ENCODE measurements at places on chromosomes 16 and 17.

DNA sequence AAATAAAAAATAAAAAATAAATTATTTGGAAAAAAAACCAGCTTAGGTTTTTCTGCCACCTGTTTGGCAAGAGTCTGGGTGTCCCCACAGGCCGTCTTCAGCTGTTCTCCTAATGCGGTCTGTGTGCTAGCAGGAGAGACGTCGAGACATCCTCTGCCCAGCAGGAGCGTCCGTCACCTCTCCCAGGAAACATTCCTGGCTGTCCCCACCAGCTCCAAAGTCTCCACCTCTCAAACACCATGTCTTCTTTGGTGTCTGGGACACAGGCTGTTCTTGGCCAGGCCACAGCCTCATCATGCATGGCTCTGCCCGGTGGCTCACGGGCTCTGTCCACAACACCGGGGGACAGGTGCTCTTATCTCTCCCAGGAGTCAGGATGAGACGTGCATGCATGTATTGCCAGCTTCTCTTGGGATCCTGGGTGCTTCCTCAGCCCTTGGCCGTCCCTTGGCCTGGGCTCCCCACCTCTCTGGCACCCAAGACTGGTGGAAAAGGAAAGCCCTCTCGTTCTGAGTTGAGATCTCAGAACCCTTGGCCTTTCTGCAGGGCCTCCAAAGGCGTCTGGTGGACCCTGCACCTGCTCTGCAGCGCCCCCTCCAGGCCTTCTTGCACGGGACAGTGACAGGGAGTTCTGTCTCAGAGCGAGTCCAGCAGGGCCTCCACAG, 84.9 kb upstream of the CBX4 start:
- peak; percentile 82 for DNase-seq

GRCh38 chr16:47734987-47735594, 274.0 kb downstream of the PHKB start:
- no peak for DNase-seq

DNA sequence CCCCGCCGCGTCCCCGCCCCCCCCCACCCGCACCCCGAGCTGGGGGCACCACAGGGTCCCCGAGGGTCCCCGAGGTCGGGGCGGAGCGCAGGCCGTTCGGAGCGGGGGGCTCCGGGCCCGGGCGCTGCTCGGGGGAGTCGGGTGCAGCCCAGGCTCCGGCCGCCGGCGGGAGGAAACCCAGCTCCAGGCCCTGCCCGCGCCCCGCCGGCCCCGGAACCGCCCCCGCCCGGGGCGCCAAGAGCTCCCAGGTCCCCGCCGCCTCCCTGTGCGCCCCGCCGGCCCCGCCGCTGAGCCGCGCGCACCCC, 33.2 kb upstream of the RPH3AL start:
- DNase-seq = no peak

GRCh38 chr17:35568561-35568960, 7.9 kb upstream of the SLFN14 start:
- peak; percentile 75 for DNase-seq

- DNase-seq = no peak
These were observed 23.6 kb downstream of the TANGO6 start for GRCh38 chr16:68866933-68867332.

DNA sequence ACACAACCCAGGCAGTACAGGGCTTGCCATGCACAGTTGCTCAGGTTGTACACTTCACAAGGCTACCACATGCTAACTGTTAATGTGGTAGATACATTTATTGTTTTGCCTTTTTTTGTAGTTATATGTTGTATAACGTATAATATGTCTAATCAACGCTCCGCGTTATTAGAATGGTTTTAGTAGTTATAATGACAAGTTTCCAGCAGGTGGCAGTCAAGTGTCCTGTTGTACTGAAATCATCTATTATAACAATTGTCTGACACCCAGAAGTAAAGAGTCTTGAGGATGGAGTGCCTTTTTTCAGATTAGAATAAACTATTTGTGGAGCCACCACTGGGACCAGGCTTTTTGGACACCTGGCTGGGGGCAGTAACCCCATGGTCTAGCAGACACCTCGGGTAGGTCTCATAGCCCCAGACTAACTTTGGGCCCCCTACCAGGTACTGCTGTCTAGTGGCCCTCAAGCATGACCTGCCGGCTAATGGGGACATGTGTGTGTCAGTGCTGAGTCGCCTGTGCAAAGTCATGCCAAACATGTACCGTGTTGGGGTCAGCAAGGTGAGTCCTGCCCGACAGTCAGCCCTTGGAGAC, 32.8 kb downstream of the MYO15A start:
- peak; percentile 52 for DNase-seq

DNA sequence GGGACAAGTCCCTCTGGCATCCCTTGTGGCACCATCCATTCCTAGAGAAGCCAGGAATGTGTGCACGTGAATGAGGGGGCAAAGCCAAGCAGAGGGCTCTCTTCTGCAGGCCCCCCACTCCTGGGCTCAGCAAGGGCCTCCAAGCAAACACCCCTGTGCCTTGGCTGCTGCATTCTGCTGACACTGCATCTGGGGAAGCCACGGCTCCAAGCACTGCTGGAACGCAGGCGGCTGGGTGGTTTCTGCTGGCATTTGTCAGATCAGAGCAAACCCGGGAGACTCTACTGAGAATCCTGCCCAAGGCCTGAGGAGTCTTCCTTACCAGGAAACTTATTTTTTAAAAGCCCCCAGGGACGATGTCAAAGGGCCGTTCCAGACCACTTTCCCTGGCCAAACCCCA, 23.3 kb downstream of the ATP6V0D1 start:
- DNase-seq = no peak

DNA sequence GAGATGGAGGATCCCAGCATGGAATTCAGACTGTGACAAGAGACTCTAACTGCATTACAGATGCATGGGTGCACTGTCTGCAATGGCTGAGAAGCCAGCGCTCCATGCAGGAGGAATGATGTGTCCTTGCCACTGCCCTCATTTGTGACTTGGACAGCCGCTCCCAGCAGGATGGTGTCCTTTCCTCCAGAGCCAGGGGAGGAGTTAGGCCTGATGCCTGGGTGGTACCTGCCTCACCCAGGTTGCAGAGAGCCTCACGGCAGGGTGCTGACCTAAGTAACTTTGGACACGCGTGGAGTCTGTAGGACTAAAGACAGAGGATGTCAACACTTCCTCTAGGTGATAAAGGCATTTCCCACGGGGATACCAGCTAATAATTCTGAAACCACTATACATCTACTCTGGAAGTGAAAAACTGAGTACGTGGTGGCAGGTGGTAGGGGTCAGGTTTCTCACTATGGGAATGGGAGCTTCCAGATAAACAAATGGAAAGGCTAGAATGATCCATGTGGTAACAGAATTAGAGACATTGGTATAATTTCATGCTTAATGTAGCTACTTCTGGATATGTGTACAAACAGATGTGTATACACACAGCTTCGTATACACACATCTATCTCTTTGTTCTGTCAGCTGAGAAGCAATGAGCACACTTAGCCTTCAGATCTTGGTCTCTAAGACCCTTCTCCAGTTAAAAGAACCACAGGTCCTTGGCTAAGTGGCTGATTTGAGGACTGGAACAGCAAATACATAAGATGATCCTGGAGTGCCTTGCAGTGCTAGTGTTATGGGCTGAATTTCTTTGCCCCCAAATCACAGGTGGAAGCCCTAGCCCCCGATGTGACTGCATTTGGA, 13.7 kb upstream of the CSNK1D start:
- DNase-seq = no peak

- DNase-seq = no peak
These were observed 365.7 kb upstream of the PMFBP1 start for GRCh38 chr16:72537664-72538063.

DNA sequence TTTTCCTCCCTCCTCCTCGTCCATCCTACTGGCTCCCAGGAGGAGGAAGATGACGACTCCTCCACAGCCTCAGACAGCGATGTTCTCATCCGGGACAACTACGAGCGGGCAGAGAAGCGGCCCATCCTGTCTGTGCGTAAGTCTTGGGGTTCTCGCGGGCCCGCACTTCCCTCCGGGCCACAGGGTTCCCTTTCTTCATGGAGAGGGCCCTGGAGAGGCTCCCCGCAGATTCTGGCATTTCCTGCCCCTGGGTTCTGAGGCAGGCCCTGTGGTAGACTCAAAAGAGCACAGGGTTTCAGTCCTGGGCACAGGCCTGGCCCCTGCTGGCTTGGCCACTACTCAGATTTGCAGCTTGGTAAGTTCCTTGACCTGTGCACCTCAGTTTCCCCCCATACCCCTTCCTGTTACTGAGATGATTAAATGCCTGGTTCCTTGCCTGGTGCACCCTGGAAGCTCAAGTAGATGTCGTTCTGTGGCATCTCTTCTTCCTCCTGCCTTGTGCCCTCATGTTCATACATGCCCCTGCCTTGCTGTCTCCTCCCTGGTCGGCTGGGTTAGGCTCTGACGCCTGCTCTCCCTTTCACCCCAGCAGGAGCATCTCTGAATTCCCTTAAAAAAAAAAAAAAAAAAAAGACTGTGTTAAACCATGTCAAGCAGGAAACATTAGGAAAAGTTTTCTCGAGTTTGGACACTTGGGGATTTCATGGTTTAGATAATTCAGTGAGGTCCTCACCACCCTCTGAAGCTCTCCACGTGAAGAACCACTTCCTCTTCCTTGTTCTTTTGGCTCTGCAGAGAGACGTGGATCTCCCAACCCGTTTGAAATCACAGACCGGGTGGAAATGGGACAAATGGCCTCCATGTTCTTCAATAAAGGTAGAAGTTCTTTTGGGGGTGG, 14.3 kb upstream of the NAT9 start:
- no peak for DNase-seq

- DNase-seq = no peak
These were observed 408.7 kb downstream of the SLC39A11 start for GRCh38 chr17:72683506-72684404.

DNA sequence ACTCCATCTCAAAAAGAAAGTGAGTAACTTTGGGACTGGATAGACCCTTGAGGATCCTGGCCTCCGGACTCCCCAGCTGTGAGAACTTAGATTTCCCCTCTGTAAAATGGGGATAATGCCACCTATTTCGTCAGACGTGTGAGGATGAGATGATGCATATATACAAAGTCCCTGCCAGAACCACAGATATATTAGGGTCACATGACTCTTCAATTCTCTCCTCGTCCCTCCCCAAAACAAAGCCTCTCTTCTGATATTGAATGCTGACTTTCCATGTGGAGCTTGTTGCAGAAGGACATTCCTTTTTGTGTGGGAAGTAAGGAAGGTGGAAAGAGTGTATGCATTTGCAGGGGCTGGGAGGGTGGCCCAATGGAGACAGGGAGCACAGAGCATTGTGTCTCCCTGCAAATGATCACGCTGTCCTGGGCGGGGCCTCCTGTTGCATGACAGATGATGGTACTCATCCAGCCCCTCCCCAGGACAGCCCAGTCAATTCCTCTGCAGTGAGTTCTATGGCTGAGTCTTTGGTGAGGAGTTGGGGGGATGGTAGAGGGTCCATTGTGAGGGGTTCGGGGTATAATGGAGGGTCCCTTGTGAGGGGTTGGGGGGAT, 35.1 kb upstream of the MGAT5B start:
- no peak for DNase-seq

DNA sequence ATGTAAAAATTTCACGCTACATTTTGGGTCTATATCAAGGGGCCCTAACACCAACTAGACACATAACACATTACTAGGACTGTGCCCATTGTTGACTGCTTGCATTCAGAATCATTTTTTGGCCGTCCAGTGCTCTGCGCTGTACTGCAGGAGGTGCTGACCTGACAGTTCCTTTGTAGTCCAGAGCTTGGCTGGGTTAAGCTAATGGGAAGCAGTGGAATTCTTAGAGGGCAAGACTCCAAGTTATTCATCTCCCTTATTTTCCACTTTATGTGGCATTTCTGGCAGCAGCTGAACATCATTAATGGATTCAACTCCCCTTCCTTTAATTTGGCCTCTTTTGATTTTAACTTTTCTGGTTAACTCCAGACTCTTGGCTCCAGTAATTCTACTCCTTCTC, 351.7 kb downstream of the CDH8 start:
- DNase-seq = no peak

DNA sequence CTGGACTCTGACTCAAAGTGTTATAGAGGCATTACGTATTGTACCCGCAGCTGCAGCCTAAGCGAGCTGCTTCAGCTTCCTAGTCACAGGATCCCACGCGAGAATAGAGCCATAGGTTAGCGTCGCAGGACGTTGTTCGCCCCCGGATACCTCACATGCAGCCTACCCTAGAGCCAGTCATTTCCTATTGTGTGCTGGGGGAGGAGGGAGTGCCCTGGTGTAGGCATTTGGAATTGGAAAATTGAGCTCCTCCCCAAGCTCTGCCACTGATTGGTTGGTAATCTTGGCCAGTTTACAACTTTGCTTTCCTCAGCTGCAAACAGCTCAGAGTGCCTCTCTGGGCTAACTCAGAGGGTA, 530 bp downstream of the NAA60 start:
- peak; percentile 65 for DNase-seq

DNA sequence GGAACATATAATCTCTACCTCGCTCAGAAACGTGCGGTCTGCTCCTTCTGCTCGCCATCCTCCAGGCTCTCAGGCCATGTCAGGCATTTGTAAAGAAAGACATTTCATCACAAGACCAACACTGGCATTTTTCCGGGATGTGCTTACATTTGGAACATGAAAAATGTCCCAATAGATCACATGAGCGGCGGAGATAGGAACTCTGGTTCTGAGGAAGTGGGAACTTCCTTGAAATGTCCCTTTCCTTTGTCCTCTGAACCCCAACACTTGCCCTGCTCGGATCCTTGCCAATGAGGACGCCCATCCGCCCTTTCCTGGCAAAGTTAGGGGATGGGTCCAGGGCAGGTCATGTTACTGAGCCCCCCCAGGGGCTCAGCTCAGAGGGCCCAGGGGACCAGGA, 130.5 kb downstream of the MAF start:
- no peak for DNase-seq

DNA sequence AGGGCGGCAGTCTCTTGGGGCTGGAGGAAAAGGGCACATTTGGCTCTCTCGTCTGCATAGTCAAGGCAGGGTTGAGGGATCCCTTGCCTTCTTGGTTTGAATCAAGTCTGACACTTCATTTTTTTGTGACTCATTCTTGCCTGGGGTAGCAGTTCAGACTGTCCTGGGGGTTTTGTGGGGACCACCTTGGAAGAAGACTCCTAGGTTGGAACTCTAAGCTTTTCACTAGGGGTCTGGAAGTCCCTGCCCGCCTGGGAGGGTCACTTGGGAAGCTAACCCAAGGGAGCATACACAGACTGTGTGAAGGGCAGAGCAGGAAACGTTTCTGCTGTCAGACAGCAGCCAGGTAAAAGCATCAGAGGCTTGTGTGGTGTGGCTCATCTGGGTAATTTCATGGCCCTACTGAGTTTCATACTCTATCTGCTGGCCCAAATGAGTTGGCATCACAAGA, 11.3 kb downstream of the YPEL2 start:
- peak; percentile 62 for DNase-seq

GRCh38 chr17:6786618-6787017, 10.6 kb downstream of the FBXO39 start:
- DNase-seq = no peak

GRCh38 chr17:50527155-50527762, 5.3 kb upstream of the EPN3 start:
- no peak for DNase-seq

DNA sequence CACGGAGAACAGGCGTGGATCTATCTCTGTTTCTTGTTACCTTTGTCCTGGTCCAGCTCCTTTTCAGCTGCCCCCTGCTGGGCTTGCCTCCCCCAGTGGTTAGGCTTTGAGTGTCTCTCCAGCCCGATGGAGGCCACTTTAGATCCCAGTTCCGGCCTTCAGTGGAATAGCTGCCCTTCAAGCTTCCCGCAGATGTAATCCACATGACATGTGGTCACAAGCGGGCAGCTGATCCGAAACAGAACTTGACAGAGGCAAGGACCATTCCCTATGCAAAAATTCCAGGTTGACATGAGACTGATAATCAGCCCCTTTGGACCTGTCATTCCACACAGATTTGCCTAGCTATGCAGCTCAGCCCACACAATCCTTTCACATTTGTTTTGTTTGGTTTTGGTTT, 40.6 kb upstream of the AQP8 start:
- peak; percentile 9 for DNase-seq

- DNase-seq = no peak
These were observed 71.7 kb upstream of the BRD7 start for GRCh38 chr16:50440531-50440930.
